Esophagus squamous epithelium (tissue), 5 donors: ENCODE measurements at places on chromosomes 2 and 18.

- no peak for DNase-seq
These were observed 60.6 kb upstream of the HS6ST1 start for GRCh38 chr2:128379021-128380015.

DNA sequence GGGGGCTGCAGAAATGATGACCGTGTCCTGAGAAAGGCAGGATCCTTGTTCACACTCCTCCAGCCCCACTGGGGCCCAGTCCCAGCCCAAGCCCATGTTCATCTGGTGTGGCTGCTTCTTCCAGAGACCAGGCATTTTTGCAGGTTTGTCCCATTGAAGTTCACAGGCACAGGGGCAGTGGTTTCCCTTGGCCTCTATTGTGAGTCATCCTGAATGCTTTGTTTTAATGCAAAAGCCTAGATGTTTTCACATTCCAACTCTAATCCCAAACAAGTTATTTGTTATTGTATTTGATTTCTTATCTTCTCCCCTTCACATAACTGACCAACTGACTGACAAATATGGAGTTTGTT, 426.4 kb upstream of the ID2 start:
- DNase-seq, result no peak

- no peak for DNase-seq
These were observed 150.6 kb downstream of the HRH4 start for GRCh38 chr18:24611075-24611474.

- DNase-seq, result no peak
These were observed 51.6 kb upstream of the ATP8B1 start for GRCh38 chr18:57854726-57855125.

- no peak for DNase-seq
These were observed 27.2 kb downstream of the KDM3A start for GRCh38 chr2:86468162-86469033.

DNA sequence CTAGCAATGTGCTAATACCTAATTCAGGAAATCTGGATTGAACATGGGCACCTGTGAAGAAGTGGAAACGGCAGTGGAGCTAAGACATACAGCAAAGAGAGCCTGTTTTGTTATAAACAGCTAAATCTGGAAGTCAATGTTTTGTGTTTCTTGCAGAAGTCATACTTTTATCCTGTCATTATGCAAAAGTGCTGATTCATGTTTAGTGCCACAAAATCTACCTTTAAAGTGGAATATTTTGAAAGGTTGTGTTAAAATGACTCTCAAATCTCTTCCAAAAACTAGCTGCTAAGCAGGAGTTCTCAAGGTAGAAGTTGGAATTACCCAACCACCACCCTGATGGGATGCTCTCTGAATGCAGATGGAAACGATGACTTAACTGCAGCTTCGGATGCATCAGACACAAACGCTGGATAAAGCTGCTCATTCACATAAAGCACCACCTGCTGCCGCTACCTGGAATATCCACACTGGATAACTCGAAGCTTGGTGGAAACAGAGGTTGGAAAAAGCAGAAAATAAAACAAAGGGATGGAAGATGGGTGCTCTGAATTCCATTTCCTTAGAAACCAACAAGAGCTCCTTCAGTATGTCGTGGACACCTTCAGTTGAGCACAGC, 132.6 kb upstream of the ZNF236 start:
- no peak for DNase-seq

GRCh38 chr2:169468841-169469240, 10.5 kb upstream of the BBS5 start:
- DNase-seq, result no peak

GRCh38 chr2:72134408-72134996, 13.2 kb downstream of the CYP26B1 start:
- DNase-seq, result no peak

GRCh38 chr2:112949456-112949855, 28.4 kb upstream of the IL36G start:
- no peak for DNase-seq

- DNase-seq, result no peak
These were observed 13.3 kb downstream of the PPP4R3B start for GRCh38 chr2:55604027-55604565.

- DNase-seq, result no peak
These were observed 82.0 kb upstream of the SLC39A10 start for GRCh38 chr2:195575016-195575415.

DNA sequence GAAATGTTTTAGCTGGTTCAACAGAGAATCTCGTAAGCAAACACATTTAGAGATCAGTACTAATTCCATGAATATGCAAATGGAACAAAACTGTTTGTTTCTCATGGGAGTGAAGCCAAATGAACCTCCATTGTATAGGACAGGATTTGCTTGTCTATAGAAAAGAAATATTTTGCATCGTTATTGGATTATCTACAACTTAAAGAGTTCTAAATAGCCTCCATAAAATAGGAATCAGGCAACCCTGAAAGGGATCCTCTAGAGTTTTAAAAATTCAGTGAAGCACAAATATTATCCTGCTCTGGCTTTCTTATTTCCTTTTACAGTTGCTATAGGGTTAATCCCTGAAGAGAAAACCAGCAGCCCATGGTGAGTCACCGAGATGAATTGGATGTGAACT, 378.4 kb upstream of the NRXN1 start:
- no peak for DNase-seq

- DNase-seq, result no peak
These were observed 11.1 kb upstream of the SCG2 start for GRCh38 chr2:223613017-223613950.

GRCh38 chr18:42734520-42734919, 381.0 kb downstream of the RIT2 start:
- DNase-seq, result no peak

GRCh38 chr2:36800381-36800780, 103.9 kb downstream of the VIT start:
- DNase-seq, result no peak

DNA sequence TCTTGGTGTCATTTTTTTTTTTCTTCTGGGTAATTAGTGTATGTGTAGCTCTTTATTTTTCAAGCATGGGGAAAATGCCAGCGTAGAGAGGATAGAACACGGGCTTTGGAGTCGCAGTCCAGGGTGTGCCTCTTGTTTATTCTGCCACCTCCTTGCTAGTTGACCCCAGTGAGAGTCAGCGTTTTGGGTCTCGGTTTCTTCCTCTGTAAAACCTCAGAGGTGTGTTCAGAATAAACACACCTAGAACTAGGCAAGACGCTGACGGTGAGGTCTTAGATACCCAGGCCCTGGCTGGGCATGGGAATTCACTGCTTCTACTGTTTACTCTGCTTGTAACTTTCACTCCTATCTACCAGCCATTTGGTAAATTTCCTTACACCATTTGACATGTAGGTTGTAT, 41.8 kb downstream of the ASAP2 start:
- DNase-seq, result no peak

DNA sequence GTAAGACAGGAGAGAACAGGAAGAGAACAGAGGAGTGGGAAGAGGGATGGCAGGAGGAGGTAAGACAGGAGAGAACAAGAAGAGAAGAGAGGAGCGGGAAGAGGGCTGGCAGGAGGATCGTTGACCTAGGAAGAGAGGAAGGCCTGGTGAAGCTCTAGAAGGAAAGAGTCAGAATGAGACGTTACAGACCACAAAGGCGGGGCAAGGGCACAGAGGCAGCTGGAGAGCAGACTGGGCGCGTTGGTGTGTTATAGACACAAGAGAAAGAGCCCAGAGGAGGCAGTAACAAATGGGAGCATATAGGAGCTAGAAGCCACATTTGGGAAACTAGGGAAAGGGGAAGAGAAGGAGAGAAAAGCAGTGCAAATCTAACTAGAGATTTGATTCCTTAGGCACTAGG, 26.6 kb downstream of the PTRHD1 start:
- DNase-seq, result no peak

GRCh38 chr2:201860636-201861066, 54.3 kb downstream of the CDK15 start:
- DNase-seq, result no peak

DNA sequence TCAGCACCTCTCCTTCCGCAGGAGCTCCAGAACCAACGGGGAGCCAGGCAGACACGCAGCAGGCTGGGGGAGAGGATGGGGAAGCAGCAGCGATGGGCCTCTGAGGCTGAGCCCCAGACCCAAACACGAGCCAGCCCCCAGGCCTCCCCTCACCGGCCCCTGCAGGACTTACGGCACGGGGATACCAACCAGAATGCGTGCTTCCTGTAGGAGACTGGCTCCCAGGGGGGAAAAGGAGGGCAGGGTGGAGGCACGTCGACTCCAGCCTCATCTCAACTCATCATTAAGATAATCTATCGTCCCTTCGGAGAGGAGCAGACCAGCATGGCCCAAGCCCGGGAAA, 495.1 kb upstream of the MYT1L start:
- DNase-seq, result no peak

DNA sequence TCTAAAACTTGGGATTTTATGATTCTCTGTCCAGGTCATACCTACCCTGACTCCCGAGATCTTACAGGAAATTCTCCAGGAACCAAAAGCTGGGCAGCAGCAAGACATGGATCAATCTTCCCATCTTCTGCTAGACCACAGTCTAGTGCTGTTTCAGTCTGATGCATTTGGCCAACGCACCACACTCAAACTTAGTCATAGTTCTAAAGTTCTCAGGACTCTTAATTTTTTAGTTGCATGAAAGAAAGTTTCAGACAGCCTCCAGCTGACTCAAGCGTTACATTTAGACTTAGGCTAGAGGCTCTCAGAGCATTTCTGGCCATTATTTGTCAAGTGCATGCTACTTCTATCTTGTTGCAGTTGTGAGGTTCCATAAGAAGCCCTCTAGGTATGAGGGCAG, 230.1 kb upstream of the CCDC150 start:
- DNase-seq, result no peak

DNA sequence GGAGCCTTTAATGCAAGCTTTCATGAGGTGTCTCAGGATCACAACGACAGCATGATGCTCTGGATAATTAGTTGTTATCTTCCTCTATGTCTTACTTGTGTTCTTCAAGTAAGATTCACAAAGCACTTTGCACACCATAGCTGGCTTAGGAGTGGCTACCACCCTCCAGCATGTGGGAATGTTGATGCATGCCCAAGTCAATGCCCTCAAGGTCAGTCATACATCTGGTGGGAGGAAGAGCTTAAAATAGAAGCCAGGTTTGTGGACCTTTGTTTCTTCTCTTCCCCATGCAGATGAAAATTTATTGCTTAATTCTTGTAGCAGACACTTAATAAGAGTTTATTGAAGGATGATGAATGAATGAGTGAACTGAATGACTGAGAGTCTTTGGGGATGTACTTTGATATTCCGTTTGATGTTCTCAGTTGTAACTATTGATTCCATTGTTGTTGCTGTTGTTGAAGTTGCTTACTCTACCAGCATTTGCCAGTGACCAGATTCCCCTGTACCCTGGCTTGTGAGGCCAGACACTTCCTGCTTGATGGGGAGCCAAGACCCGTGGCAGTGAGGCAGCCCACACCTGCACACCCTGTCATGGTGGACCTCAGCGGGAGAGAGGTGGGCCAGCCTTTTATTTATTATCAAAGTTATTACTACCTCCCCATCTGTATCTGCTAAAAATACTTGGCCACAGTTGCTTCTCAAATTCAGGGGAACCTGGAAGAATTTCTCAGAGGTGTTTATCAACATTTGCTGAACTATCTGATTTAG, 137.8 kb downstream of the LAMA3 start:
- DNase-seq, result no peak

DNA sequence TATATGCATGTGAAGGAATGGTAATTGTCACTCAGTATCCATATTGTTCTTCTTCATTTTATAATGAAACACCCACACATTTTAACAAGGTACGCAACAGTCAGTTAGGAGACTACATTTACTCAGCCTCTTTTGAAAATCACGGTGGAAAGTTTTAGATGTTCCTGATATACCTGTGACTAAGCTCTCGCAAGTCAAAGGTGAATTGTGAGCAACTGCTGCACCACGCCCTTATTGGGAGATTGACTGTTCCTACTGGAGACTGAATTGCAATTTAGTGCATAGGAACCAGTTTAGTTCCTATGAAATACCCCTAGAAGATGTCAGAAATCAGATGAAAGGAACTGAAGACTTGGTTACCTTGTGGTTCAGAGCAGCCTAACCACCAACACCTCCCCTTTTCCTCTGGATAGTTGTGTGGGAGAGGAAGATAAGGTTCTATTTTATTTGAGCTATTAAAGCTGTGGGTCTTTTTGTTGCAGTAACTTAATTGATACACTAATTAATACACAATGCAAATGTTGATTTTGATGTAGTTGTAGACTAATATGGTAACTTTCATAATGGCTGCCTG, 1280.5 kb upstream of the CDH2 start:
- no peak for DNase-seq

- no peak for DNase-seq
These were observed 433.7 kb downstream of the BCL11A start for GRCh38 chr2:60119778-60120177.

DNA sequence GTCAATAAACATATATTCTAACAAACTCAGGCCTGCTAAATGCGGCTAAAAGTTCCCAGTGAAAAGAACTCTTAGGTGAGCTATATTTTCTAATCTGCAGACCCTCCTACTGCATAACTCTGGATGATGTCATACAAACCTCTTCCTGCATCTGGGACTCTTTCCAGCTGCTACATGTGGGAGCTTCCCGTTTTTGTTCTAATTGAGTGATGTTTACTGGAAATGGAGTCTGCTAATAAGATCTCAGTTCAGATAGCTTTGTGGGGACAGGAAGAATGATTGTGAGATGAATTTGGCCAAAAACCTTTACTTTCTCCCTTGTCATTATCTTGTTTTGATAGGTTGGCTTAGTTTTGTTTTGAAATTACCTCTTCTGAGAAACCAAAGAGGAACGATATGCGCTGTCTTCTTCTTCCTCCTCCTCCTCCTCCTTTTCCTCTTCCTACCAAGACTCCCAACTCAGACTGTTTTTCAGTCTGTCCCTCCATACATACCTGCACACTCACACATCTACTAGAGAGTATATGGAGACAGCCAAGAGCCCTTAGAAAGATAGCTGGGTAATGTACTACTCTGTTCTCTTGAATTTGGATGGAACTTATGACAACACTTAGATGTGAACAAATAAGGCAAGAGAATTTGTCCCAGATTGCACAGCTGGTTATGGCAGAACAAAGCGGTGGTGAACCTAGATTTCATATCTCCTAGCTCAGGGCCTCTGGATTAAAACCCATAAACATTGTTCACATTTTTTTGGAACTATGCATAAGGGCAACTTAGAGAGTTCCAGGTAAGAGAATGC, 39.8 kb upstream of the AAK1 start:
- DNase-seq, result no peak

DNA sequence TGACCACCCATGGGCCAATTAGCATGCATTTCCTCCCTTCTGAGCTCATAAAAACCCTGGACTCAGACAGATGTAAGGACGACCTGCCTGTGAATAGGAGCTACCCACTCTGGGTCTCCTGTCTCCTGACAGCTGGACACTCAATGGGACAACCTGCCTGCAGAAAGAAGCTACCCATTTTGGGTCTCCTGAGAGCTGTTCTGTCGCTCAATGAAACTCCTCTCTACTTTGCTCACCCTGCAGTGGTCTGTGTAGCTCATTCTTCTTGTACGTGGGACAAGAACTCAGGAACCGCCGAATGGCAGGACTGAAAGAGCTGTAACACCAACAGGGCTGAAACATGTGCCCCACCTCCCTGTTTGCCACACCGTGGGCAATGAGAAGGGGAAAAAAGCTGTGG, 60.3 kb upstream of the DYNC1I2 start:
- DNase-seq, result no peak
